ENCODE measurements at places on chromosomes 11 and 22. TPM values are rescaled to one million over a fixed set of nuclear protein-coding genes. Genes with fewer than 3 reads are reported as not detected.

Gene ZFPL1
- total RNA-seq: 48.1 TPM

Gene IGSF22
- total RNA-seq: 23.5 TPM

Gene CDC42EP1
- total RNA-seq: 76.6 TPM

Gene CREB3L1
- total RNA-seq: 23.6 TPM

Gene MOGAT2
- not detected for total RNA-seq

Gene OR1S2
- total RNA-seq: not detected

Gene RFPL2
- not detected for total RNA-seq

Gene GVQW3
- total RNA-seq: 2.4 TPM

Gene KRTAP5-8
- total RNA-seq: 0.21 TPM

Gene ACTN3
- total RNA-seq: 0.75 TPM

Gene TEAD1
- 136 TPM for total RNA-seq

Gene MS4A15
- total RNA-seq: not detected

Gene TMPRSS5
- total RNA-seq: 0.48 TPM

Gene PRR33
- total RNA-seq: 1.4 TPM

Gene HYOU1
- total RNA-seq: 104 TPM

Gene RBFOX2
- total RNA-seq: 179 TPM

Gene C11orf97
- not detected for total RNA-seq

Gene JOSD1
- 59.4 TPM for total RNA-seq

Gene ADM2
- total RNA-seq: 0.67 TPM

Gene SESN3
- total RNA-seq: 2.8 TPM

Gene FGF3
- not detected for total RNA-seq

Gene MUC6
- total RNA-seq: not detected

Gene SCUBE1
- not detected for total RNA-seq

Gene TENM4
- total RNA-seq: 0.21 TPM

Gene NDUFS8
- 195 TPM for total RNA-seq

Gene C22orf42
- not detected for total RNA-seq

All from myocyte (in vitro differentiated cells).